ENCODE measurements at places on chromosomes 16 and 17. TPM values are rescaled to one million over a fixed set of nuclear protein-coding genes. Genes with fewer than 3 reads are reported as not detected.

The GNAO1 gene
- polyA plus RNA-seq = 15.9 TPM

The MILR1 gene
- polyA plus RNA-seq = 6.2 TPM

The NGFR gene
- polyA plus RNA-seq = 20.4 TPM

The KCNJ18 gene
- not detected for polyA plus RNA-seq

The ATXN7L3 gene
- polyA plus RNA-seq = 47.8 TPM

The GNPTG gene
- polyA plus RNA-seq = 68.3 TPM

The GOSR2 gene
- 103 TPM for polyA plus RNA-seq

The ADGRG3 gene
- polyA plus RNA-seq = 1.7 TPM

The CHST5 gene
- 35.6 TPM for polyA plus RNA-seq

The QPRT gene
- polyA plus RNA-seq = 220 TPM

The CSH1 gene
- 0.30 TPM for polyA plus RNA-seq

The TUBD1 gene
- 11.3 TPM for polyA plus RNA-seq

The PIRT gene
- polyA plus RNA-seq = 6.5 TPM

The TBC1D28 gene
- not detected for polyA plus RNA-seq

The SBK1 gene
- polyA plus RNA-seq = 3.2 TPM

The CACNA1G gene
- 1.7 TPM for polyA plus RNA-seq

The CNGB1 gene
- 7.5 TPM for polyA plus RNA-seq

The SLFN13 gene
- polyA plus RNA-seq = 7.4 TPM

The HAS3 gene
- polyA plus RNA-seq = 1.2 TPM

The OR1A1 gene
- not detected for polyA plus RNA-seq

The LPO gene
- polyA plus RNA-seq = 0.37 TPM

The GPRC5B gene
- 46.8 TPM for polyA plus RNA-seq

The KRT40 gene
- polyA plus RNA-seq = 0.07 TPM

The CA4 gene
- polyA plus RNA-seq = 1.2 TPM

The KRTAP4-16 gene
- polyA plus RNA-seq = not detected

The GPR142 gene
- polyA plus RNA-seq = 0.97 TPM

The NRN1L gene
- 1.6 TPM for polyA plus RNA-seq

The KIF18B gene
- 7.7 TPM for polyA plus RNA-seq

The UTS2R gene
- 0.04 TPM for polyA plus RNA-seq

The REXO5 gene
- polyA plus RNA-seq = 6.7 TPM

All from large intestine (tissue), 12 donors.